NCI-H2029 (cell line): ENCODE measurements at places on chromosomes 7 and 10.

DNA sequence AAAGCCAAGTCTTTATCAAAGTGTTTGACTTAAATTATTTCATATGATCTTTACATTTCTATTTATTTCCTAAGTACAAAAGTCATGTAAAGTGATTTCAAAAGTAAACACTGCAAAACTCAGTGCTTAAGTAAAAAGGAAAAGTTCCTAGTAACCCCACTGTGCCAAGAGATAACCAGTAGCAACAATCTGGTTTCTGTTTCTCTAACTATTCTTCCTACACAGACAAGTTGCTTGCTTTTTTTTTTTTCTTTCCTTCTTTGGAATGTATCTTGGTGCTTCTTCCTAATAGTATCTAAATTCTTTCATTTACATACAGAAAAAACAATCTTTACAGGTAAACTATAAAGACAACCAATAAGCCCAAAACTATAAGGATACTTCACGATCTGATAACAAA lies 3.1 kb downstream of the JCAD start:
- DNase-seq = no peak

DNA sequence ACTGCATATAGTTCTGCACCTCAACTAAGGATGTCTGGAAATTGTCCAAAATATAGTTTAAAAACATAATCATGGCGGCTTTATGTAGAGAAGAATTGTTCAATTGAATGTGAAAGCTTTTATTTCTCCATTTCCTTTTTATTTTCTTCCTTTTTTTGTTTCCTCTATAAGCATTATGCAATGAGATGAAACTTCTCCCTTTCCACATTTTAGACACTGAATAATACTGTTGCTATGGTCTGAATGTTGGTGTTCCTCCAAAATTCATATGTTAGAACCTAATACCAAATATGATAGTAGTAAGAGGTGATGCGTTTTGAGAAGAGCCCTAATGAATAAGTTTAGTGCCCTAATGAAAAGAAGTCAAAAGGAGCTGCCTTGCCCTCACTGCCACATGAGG lies 175.0 kb downstream of the RNLS start:
- DNase-seq = no peak

- no peak for DNase-seq
These were observed 200.3 kb downstream of the PRPF18 start for GRCh38 chr10:13787015-13787421.

DNA sequence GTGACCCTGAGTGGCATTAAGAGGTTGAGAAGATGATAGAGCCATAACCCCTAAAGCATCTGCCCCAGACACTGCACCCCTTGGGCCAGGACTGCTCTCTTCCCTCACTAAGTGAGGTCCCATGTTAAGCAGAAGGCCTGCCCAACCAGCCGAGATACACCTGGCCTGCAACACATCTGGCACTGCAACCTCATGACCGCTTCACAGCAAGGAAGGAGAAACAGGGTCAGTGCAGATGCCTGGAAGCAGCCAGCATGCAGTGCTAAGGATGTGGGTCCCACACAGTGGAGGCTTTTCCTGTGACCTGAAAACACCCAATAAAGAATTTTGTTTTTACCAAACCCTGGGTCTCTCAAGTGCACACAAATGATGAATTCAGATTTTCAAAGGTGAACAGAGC lies 7.4 kb downstream of the NOD1 start:
- no peak for DNase-seq

GRCh38 chr7:16982640-16983350 lies 101.0 kb upstream of the AGR3 start:
- DNase-seq = peak; percentile 7

DNA sequence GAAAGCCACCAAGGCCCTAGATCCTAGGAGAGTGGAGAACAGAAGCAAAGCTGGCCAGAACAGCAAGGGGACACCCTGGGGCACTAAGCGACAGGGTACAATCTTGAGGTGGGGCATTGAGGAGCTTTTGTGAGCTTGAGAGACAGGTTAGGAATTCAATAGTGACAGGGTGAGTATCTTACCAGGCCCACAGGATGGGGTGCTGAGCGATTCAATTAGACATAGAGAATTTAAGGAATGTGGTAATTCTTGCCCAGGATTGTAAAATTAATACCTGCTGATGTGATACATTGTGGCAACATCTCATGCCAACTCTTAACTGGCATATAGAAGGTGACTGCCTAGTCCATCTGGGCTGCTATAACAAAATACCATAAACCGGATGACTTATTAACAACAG lies 14.0 kb downstream of the RBP3 start:
- DNase-seq = no peak

DNA sequence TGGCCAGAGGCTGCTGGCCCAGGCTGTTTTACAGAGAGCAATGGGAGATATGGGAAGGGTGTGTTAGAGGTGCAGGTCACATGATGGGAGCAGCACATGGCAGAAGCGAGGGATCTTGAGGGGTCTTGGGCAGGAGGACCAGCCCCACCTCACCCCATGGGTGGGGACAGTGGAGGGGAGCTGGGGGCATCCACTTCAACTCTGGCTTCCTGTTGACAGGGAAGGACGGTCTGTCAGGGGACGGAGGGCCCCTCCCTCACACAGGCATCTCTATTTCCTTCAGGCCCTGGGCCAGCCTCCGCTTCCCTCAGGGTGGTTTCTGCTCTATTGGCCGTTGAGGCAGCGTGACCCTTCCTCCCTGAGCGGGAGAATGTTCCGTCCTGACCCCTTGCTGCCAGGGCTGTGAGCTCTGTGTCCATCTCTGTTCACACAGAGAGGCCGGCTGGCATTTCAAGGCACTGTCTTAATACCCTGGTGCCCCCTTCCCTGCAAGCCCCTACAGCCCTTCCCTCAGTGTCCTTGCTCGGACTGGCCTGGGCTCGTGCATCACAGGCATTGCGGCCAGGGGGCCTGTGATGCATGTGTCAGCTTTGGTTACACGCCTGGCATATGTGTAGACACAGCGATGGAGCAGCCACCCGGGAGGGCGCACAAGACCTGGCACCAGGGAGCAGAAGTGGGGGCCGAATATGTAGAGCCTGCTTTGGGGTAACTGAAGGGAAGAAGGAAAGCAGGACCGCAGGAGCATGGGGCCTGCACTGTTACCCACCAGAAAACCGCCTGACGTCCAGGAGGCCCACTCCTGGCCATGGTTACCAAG lies 31.8 kb downstream of the RAMP3 start:
- no peak for DNase-seq

- no peak for DNase-seq
These were observed 197.9 kb downstream of the ARHGAP12 start for GRCh38 chr10:31730776-31731175.

GRCh38 chr10:5949009-5949759 lies 28.2 kb downstream of the IL15RA start:
- DNase-seq = no peak

GRCh38 chr10:133559216-133559615 lies 6.2 kb downstream of the SYCE1 start:
- DNase-seq = no peak

GRCh38 chr10:21285742-21286331 lies 239.6 kb downstream of the SKIDA1 start:
- no peak for DNase-seq

DNA sequence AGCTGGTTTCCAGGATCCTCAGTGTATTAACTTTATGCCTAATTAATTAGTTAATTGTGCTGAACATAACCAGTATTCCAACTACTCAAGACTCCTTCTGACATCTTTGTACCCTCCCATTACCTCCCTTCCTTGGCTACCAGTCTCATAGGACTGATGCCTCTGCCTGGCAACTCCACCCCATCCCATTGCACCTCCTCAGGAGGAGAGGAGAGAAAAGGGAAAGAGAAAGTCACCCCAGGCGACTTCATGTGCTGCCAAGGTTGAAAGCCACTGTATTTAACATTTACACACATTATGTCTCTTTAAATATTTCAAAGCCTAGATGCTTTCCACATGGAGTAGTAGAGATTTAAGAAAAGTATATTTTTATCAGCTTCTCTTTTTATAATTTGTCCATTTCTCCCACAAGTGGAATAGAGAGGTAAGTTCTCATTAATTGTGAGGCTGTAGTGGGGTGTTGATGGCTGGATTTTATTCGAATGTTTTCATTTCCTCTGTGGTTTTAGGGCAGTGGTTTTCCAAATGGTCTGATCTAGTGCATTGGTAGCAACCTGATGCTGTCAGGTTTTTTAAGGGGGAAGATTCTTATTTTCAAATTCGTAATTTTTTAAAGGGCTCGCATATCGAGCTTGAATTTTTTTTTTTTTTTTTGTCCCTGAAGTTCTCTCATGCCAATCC lies 148.0 kb downstream of the BICC1 start:
- DNase-seq = no peak

DNA sequence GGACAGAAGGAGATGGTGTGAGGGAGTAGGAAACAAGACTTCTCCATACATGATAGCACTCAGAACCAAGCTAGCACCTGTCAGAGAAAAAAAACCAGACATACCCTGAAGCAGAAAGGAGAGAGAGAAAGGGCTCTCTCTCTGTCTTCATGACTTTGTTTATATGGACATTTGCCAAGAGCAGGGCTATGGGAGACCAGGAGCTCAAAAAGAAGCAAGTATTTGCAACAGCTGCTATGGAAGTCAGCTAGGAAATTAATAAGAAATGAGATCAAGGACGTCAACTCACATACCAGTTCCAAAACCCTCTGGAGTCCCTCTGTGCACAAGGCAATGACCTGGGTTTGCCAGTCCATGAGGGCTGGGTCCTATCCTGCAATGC lies 111.6 kb downstream of the SGMS1 start:
- no peak for DNase-seq

- no peak for DNase-seq
These were observed 71.4 kb downstream of the FGFR2 start for GRCh38 chr10:121526801-121527221.

GRCh38 chr10:113907166-113907565 lies 52.7 kb downstream of the NHLRC2 start:
- DNase-seq = no peak

GRCh38 chr7:27491534-27491933 lies 171.1 kb downstream of the HIBADH start:
- DNase-seq = peak; percentile 5

- no peak for DNase-seq
These were observed 41.6 kb upstream of the CAMK2B start for GRCh38 chr7:44366986-44367385.

DNA sequence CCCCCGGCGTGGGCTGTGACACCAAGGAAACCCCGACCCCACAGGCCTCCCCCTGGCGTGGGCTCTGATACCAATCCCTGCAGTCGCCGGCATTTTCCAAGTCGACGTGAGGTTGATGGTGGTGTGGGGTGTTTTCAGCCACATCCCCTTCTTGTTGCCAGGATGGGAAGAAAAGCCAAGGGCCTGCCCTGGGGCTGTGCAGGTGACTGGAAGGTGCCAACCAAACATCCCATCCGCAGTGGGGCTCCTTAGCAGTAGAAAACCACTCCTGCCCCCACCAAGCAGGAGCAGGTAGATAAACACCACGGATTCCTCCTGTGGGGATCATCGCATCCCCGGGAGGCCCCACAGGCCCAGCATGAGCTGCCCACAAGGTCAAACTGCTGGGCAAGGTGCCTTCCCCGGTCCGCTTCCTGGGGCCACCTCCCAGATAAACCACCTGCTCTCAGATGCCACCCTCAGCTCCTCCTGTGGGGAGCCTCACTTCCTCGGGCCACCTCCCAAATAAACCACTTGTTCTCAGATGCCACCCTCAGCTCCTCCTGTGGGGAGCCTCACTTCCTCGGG lies 88.5 kb upstream of the DIP2C start:
- no peak for DNase-seq

- no peak for DNase-seq
These were observed 86.6 kb downstream of the FRMPD2 start for GRCh38 chr10:48187713-48188485.

DNA sequence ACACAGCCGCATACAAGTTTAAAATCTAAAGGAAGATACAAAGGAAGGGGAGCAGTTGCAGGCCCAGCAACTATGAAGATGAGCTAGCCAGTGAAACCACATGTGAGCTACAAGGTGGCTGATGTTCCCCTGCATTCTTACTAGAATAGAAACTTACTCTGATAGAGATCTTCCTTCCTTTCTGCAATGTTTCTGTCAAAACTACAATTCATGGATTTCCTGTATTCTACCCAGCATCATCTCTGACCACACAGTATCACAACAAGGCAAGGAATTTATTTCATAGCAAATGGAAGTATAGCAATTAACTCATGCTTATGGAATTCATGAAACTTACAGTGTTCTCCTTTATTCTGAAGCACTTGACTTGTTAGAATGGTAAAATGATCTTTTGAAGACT lies 68.7 kb upstream of the AASS start:
- no peak for DNase-seq

GRCh38 chr10:132291826-132292225 lies 15.9 kb downstream of the STK32C start:
- no peak for DNase-seq

DNA sequence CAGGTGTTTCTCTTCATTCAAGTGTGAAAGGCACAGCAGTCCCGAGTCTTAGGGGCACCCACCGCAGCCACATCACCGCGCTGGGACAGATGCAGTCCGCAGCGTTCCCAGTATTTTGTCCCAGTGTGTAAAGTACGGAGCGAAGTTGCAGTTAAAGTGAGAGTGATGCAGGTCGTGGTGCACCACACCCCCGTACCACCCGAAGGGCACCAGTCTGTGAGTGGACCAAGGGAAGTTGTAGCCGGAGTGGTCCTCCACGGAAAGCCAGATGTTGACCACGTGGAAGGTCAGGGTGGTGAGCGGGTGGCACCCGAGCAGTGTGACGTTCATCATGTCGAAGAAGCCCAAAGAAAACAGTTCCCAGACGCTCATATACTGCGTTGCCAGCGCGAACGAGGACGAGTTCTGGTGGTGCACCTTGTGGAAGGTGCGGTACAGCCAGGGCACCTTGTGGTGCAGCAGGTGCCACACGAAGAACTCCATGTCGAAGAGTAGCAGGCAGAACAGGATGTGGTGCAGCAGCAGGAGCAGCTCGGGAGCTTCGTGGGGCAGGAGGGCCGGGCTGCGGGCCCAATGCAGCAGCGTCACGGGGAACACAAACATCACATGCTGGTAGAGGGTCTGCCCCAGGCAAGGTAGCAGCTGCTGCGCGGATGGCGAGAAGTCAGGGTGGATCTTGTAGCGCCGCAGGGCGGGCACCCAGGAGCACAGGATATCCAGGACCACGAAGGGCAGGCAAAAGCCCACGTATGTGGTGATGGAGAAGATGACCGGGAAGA lies 526 bp downstream of the CH25H start:
- no peak for DNase-seq

DNA sequence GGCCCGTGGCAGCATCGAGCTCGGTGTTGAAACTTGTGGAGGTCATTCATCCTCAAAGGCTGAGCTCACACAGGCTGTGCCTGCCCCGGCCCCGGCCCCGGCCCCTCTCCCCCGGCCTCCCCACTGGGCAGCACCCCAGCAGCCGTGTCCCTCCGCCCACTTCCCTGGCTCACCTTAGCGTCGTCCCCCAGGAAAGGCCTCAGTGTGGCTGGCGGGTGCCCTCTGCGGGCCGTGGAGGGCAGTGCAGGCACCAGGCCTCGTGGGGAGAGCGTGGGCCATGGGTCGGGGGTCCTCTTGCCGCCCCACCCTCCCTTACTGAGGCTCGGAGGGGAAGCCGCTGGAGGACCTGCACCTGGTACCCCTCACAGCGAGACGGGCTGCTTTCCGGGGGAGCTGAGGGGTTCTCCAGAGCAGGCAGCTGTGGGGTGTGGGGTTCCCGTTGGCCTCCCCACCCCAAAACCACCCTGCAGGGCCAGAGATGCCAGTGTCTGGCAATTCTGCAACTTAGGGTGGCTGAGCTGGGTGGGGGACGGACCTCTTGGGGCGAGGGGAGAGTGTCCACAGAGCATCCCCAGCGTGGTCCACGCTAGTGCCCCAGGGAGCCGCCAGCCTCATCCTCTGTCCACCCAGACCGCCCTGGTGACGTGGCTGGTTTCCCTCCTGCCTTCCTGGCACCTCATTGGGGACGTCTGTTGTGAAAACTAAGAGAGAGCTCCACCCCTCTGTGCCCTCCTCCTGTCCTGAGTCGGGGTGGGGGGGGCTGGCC lies 44.2 kb upstream of the DPYSL4 start:
- DNase-seq = no peak

- no peak for DNase-seq
These were observed 512.2 kb downstream of the SORCS1 start for GRCh38 chr10:106652279-106652678.
